ENCODE measurements at places on chromosomes 7 and 10.

DNA sequence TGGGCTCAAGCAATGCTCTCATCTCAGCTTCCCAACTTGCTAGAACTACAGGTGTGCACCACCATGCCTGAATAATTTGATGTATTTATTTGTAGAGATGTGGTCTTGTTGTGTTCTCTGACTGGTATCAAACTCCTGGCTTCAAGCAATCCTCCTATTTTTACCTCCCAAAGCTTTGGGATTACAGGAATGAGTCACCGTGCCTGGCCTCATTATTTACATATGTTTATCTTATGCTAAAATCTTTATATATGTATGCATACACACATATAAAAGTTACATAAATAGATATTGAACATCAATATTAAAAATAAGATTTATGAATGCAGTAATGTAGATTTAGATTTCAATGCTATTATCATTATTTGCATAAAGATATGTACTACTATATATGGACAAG is 1634.5 kb upstream of the LRRTM3 start:
- DNase-seq = no peak

DNA sequence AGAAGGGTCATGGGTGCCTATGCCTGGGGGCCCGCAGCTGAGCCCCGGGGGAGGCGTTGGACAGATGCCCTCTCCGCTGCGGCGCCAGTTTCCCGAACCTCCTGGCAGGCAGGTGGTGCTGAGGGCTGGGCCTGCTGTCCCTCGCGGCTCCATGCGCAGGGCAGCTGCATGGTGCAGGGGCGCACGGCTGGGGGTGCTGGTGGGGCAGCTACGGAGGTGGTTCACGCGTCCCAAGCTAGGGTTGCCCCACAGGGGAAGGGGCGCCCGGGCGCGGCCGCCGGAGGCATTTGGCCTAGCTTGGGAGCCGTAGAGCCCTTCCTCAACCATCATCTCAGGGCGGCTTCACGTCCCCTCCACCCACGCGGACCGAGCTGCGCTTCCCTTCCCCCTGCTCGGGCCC is 146.0 kb downstream of the CCDC201 start:
- no peak for DNase-seq

DNA sequence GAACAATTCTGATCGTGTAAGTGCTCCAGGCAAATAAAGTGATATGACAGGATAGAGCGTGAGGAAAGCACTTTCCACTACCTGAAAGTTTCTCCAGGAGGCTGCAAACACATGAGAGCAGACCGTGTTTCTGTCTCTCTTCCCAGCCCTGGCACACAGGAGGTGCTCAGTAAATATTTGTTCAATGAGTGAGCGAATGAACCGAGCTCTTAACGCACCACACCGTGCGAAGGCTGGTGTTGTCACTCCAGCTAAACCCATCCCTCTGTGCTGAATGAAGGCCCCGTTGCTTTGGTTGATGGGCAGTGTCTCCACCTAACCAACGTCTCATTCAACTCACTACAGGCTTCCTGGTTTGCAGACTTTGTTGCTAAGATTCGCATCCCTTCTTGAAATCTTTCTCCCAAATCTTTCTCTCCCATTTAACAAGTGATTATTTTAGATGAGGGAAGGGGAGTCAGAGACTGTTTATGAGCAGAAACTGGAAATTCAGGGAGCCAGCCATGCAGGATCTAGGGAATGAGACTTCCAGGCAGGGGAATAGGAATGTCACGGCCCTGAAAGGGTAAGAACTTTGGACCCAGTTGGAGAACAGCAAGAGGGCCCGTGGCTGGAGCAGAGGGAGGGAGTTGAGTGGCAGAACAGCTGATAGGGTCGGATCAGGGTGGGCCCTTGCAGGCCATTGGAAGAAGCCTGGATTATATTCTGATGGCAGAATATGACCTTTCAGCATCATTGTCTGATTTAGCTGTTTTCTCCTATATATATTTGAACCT is 282.6 kb downstream of the CAMK1D start:
- peak; percentile 41 for DNase-seq

DNA sequence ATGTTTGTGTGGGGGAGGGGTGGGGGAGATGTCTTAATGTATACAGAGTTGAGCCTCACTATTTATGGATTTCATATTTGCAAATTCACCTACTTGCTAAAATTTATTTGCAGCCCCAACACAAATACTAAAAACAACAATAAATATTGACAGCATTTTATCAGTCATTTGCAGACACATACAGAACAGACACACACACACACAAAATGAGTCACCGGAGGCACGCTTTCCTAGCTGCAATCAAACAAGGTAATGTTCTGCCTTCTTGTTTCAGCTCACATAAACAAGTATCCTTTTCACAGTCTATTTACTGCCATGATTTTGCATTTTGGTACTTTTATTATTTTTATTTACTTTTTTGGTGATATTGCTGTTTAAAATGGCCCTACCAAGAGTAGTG is 88.5 kb downstream of the IPMK start:
- DNase-seq = no peak

- peak; percentile 75 for DNase-seq
Observed at GRCh38 chr7:39746103-39746819, 122.9 kb downstream of the RALA start.

DNA sequence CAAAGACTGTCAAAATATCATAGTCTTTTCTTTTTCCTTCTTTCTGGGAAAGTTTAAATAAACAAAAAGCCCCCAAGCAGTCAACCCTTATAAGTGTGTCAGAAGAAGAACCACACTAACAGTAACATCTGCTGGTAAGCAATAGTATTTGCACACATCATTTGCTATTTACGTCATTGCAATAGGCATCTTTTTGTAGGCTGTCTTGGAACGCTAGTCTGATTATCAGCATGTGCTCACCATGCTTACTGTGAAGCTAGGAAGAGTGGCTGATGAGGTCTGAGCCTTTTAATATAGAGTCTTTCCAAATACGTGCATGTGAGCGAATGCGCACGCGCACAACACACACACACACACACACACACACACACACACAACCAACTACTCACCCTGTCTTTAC is 599.0 kb upstream of the TPK1 start:
- DNase-seq = no peak

GRCh38 chr10:79223091-79224048 is 123.9 kb upstream of the PPIF start:
- DNase-seq = no peak

DNA sequence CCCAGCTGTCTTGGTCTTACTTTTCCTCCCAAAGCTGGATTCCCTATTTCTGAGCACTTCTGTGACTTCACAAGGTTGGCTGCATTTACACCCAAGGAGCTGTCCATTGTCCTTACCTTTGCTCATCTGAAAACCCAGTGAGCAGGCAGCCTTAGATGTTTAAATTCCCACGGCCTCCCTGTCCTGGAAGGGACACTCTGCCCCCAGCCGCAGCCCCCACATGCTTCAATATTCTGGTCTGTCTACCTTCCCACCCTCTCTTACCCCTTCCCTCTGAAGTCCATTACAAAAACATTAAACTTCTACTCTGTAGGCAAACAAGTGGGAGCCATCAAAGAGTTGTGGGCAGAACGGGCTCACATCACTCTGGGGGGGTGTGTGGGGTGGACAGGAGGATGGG is 73.8 kb upstream of the EFCAB10 start:
- DNase-seq = no peak

GRCh38 chr10:69043931-69044531 is 43.9 kb upstream of the SRGN start:
- no peak for DNase-seq

- DNase-seq = no peak
Observed at GRCh38 chr7:46930366-46930765, 651.5 kb downstream of the TNS3 start.

GRCh38 chr7:22765609-22766008 is 38.6 kb downstream of the IL6 start:
- no peak for DNase-seq

GRCh38 chr7:91235211-91235832 is 28.9 kb upstream of the FZD1 start:
- DNase-seq = no peak
